ENCODE measurements at places on chromosomes 12 and 14.

DNA sequence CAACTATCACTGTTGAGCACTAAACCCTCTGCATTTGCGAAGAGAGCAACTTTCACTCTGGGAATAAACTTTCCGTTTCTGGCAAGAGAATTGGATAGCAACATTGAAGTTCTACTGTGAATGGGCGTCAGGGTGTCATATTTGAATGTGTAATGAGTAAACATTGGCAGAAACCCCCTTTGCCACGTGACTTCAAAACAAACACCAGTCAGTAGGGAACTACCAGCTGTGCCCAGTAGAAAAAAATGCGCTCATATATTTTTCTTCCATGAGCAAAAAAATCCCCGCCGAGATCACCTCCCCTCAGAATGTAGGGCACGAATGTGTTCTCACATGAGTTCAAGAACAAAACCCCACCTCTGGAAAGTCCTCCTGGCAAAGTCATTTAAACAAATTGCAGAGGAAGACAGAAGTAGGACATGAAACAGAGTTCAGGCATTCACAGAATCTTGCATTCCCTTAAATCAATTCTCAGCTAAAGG, 80.6 kb downstream of the BTG1 start:
- peak; percentile 61 for DNase-seq

DNA sequence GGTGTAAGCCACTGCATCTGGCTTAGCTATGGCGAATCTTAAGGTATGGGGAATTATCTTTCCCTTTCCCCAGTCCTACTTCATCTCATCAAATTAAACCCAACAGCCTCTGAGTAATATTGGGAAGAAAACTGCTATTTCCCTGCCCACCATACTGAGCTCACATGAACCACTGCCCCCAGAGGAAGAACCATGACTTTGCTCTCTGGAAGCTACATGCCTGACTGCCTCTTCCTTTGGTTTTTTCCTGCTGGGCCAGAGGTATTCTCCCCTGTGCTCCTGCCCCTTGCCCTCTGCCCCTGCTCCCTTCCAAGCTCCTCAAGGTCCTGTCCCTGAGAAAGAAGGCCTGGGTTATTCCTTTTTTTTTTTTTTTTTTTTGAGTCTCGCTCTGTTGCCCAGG, 15.2 kb downstream of the RILPL2 start:
- no peak for DNase-seq

DNA sequence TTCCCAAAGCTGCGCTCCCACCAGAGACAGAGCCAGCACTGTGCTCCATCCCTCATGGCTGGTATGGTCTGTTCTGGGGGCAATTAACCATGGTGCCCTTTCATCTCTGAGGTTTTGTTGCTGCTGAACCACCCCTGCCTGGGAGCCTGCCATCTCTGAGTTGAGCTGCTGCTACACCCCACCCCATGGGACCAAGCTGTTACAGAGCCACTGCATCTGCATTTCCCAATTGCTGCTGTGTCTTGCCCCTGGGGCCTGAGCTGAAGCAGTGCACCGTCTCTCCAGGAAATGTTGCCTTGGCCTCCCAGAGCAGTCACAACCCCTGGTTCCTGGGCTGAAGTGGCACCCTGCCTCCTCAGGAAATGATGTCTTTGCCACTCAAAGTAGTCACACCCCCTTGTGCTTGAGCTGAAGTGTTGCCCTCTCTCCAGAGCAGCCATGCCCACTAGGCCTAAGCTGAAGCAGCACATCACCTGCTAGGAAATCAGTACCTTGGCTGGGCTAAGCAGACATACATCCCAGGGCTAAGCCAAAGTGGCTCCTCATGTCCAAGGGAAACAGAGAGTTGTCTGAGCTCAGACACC, 140.3 kb downstream of the RERGL start:
- DNase-seq, result no peak

DNA sequence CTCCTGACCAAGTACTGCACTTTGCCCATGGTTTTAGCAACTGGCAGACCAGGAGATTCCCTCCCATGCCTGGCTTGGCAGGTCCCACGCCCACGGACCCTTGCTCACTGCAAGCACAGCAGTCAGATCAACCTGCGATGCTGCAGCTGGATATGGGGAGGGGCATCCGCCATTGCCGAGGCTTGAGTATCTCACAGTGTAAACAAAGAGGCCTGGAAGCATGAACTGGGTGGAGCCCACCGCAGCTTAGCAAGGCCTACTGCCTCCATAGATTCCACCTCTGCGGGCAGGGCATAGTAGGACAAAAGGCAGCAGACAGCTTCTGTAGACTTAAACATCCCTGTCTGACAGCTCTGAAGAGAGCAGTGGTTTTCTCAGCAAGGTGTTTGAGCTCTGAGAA, 479.8 kb downstream of the FUT8 start:
- no peak for DNase-seq

GRCh38 chr12:14681190-14681589, 15.2 kb downstream of the GUCY2C start:
- no peak for DNase-seq

DNA sequence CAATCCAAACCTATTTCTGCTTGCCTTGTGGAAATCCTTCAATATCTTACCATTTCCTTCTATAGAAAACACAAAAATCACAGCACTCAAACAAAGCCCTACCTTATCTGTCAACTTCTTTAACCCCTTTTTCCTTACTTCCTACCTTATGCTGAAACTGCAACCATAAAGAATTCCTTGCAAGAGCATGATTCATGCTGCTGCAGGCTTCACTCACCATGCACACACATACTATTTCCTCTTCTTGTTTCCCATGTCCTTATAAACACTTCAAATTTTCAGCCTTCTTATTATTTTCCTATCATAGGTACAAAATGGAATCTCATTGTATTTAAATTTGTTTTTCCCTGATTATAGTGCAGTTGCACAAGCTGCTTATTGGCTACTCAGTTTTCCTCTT, 23.3 kb downstream of the LMNTD1 start:
- DNase-seq, result no peak

- DNase-seq, result no peak
These were observed 36.9 kb upstream of the TTC7B start for GRCh38 chr14:90853116-90853515.

GRCh38 chr14:91980157-91980556, 32.7 kb upstream of the FBLN5 start:
- DNase-seq, result no peak

DNA sequence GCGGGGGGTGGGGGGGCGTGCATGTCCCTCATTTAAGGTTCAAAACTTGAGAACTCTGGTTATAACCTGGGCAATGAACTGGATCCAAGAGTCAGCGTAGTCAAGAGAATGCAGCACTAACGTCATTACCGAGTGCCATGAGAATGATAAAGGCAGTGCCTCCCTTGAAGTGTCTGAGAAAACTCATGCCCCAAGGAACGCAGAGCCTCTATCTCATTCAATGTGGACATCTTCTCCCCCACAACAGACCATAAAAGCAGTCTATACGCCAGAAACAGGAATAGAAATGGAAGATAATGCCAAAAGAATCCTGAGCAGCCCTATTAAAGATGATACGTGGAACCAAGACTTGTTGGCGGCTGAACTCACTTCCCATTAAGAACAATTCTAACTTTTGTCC, 208.6 kb downstream of the MED13L start:
- no peak for DNase-seq

DNA sequence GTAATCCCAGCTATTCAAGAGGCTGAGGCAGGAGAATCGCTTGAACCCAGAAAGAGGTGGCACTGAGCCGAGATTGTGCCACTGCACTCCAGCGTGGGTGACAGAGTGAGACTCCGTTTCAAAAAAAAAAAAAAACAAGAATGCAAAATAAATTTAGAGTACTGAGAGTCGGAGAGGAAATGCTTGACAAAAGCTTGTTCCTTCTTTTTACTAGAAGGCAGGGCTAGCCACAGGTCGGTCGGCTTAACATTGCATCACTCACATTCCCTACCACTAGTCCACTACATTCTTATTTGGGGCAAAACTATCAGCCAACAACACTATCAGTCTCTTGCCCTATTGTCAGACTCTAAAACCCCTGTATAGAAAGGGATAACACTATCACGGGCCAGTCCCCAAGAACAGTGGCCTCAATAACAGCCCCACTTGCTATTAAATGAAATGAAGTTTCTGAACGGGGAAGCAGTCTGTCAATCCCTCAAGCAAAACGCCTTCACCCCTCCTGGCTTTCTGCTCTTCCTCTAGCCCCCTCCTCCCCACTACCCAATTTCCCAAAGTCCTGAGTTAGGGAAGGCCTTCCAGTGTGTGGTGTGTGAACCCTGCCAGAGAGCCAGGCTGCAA, 1.0 kb downstream of the RNF41 start:
- peak; percentile 34 for DNase-seq

DNA sequence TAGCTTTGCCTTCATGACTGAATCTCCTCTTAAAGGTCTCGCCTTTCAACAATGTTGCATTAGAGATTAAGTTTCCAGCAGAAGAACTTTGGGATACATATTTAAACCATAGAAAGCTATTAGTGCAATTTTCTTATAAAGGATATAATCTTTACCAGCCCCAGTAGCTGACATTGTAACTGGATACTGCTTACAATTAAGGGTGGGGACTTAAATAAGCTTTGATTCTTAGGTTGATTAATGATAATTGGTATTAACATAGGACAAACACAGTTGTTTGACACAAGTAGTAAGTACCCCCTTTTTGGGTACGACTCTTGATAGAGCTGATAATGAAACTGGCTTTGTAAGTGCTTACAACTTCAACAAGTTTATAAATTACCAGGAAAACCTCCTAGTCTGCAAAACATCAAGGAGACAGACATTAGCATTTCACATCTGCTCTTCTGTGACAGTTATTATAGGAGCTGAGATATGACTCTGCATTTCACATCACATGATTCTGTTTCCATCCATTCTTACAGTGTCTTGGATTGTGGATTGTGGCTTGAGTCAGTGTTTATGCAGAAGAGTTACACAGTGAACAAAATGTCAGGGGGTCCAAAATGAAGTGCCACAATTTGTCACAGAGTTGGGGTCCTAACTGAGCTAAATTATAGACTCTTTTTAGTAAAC, 249.1 kb upstream of the E2F7 start:
- no peak for DNase-seq

DNA sequence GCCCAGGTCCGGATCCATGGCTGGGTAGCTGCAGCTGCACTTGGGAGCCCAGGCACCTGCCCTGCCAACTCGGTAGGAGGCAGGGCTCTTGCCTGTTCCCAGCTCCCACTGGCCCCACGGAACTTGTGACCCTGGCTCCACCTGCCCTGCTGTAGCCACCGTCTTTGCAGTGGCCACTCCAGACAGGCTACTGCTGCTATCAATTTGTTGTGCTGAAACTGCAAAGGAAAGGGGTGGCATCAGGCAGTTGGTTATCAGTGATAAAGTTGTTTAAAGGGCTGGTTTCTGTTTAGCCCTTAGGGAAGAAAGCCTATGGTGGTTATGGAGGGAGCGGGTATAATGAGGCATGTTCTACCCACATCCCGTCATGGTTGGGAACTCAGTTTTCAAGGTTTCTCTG, 32.1 kb upstream of the ARID2 start:
- DNase-seq, result no peak

- DNase-seq, result no peak
These were observed 18.8 kb upstream of the FLVCR2 start for GRCh38 chr14:75559451-75560222.

- DNase-seq, result no peak
These were observed 23.1 kb downstream of the IQSEC3 start for GRCh38 chr12:89653-90052.

- no peak for DNase-seq
These were observed 6.0 kb downstream of the HDAC7 start for GRCh38 chr12:47813511-47814196.
